Hindlimb muscle (tissue), 1 donor: ENCODE measurements at places on chromosomes 16 and 17. TPM values are rescaled to one million over a fixed set of nuclear protein-coding genes. Genes with fewer than 3 reads are reported as not detected.

Gene YBX2
- 3.6 TPM for polyA plus RNA-seq

Gene KRT12
- 0.31 TPM for polyA plus RNA-seq

DNA sequence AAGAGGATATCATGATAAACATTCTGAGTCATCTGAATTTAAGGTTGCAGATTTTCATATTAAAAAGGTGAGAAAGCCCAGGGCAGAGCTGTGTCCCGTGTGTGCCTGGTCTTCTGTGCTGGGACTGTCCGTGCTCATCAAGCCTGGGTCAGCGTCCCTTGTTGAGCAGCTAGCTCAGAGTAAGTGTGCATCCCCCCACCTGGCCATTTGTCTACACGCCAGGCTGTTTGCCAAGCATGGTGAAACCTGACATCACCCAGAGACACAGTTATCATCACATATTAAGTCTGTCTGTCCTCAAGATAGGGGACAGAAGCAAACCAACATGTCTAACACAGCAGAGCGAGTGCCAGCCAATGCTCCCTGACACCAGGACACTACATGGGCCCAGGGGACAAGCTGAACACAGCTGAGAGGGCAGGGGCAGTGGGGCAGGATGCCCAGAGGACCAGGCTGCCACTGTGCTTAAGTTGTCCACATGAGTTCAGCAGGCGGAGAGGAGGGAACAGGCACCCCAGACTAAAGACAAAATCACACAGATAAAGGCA, 57.9 kb upstream of the CNEP1R1 start:
- DNase-seq = no peak

GRCh38 chr16:23500862-23501225, 9.4 kb downstream of the GGA2 start:
- DNase-seq = no peak

Gene SPNS3
- polyA plus RNA-seq = 0.86 TPM
